ENCODE measurements at places on chromosomes 13 and 19.

- no peak for DNase-seq
These were observed 31.7 kb downstream of the CEBPG start for GRCh38 chr19:33405254-33405552.

GRCh38 chr13:25717666-25718197, 334.1 kb downstream of the SHISA2 start:
- no peak for DNase-seq

GRCh38 chr13:104597546-104598180, 1531.4 kb upstream of the SLC10A2 start:
- DNase-seq = no peak

- no peak for DNase-seq
These were observed 39.5 kb upstream of the F7 start for GRCh38 chr13:113066142-113066455.

DNA sequence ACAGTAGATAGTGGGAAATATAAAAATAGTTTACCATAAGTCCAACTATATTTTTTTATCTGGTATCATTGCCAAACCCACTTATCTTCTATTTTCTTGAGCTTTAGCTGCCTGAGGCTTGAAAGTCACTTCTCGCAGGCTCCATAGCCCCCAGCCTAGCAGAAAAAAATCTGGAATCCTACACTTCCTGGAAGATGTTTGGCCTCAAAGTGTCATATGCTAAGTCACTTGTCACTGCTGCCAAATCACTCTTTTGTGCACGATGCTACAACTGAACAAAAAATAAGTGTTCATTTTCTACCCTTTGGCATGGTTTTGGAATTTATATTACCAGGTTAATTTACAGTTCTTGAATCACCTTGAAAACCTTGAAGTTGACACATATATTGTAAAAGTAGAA, 612.5 kb upstream of the ATXN8OS start:
- no peak for DNase-seq

DNA sequence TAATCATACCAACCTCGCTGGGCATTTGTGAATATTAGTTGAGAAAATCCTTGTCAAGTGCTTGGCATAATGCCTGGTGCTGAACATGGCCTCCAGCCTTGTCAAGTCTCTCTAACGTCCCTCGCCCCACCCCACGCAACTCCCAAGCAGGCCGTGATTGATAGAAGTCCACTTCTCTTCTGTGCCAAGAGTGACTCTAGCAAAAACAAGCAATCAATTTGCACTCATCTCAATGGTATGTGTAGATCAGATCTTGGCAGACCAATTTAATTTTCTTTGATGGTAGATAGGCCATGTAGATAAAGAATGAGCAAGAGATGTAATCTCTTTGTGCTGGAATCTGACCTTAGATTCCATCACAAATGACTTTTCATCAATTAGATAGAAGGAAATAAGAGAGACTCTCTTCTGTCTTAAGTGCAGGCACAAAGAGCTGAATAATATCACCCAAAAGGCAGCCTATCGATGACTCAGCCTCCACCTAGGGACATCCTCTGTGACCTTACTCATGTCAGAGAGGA, 31.0 kb upstream of the KATNAL1 start:
- no peak for DNase-seq

DNA sequence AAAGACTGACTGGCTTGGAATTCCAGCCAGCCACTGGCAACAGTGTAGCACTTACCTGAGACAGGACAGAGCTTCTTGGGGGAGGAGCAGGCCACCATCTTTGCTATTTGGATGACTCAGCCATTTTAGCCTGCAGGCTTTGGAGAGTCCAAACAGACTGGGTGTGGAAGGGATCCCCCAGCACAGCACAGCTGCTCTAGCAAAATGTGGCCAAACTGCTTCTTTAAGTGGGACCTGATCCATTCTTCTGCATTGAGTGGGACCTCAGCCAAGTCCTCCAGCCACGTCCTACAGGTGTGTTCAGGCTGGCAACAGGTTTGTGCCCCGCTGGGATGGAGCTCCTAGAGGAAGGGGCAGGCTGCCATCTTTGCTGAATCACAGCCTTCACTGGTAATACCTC, 80.0 kb downstream of the NDFIP2 start:
- no peak for DNase-seq

GRCh38 chr13:21909331-21909730, 238.5 kb downstream of the FGF9 start:
- no peak for DNase-seq

DNA sequence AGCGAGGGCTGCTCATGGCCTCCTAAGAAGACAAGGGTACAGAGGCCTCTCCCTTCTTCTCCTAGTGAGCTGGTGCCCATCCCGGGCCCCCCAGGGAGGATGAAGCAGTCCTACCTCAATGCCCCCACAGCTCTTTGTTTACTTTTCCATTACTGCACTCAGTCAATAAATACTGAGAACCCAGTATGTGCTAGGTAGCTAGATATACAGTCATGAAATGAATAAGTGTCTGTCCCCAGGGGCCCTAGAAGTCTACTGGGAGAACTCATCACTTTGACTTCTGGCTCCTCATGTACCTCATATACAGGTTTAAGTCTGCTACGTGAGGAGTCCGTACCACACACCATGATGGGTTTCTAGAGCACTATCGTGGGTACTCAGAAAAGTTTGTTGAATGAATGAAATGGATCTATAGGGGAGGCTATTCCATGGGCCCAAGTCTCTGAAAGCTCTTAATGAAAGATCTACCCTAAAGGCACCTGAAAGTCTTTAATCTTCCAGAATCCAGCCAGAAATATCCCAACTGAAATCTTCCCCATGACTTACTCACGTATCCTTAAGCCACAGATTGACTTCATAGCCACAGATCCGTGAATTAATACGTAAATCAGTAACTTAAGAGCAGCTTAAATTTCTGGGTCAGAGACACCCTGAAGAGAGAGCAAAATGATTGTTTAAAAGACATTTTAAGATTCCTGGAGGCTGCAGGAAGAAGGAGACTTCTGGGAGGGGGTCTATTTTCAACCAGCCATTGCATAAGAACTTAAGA, 51.6 kb upstream of the POMP start:
- no peak for DNase-seq

DNA sequence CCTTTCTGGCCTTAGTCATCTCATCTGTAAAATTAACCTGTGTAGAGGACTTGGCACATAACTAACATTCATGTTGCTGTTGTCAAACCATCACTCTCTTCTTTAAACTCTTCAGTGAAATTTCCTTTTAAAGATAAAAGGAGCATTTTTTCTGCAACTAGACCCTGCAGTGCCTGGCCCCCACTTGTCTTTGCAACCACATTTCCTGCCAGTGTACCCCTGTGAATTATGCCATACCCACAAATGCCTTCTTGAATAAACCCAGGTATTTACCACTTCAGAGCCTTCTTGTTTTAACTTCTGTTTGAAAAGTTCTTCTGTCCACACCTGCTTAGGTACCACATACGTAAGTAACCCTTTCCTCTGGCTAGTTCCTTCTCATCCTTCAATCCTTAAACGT, 118.8 kb downstream of the CDK8 start:
- no peak for DNase-seq

- peak; percentile 76 for DNase-seq
These were observed 11.9 kb upstream of the PRKD2 start for GRCh38 chr19:46728693-46729339.

- no peak for DNase-seq
These were observed 9.0 kb downstream of the LMO7 start for GRCh38 chr13:75645141-75645540.

GRCh38 chr19:56959205-56959604, 118.7 kb upstream of the PEG3 start:
- no peak for DNase-seq

DNA sequence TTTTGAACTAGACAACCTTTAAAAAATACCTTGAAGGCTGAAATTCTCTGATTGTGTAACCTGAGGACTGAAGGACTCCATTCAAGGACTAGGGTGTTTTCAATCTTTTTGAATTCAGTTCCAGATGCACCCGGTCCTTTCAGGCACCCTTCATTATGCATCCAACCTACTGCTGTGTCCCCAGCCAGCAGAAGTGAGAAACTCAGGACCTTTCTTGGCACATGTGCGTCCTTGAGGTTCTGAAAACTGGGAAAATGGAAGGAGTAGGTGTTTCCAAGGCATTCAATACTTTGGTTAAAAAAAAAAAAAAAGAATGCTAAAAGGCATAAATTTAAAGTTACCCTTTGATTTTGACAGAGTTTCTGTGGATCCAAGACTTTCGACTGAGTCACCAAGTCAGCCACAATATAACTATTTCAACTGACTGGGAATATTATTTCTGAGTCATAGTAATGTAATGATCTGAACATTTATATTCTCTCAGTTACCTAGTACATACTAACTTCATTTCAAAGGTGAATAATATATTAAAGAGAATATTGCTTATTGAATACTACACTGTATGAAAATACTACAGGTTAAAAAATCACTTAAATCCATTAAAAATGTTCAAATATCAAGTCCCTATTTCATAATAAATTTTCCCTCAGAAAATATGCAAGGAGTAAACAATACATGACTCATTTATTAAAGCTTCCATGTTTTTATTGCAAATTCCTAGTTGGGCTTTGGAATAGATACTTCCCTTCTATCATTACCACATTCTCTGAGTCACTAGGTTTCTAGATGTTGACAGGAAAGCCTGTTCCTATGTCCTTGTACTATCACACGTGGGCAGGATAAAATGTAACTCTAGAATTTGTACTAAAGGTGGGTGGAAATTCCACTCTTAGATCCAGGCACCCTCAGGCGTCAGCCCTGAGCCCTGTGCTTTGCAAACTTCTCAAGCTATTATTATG, 2.4 kb upstream of the ITGBL1 start:
- DNase-seq = no peak

GRCh38 chr13:43239275-43239840, 216.0 kb downstream of the DNAJC15 start:
- DNase-seq = no peak

GRCh38 chr19:6577476-6578125, 13.3 kb downstream of the CD70 start:
- no peak for DNase-seq

DNA sequence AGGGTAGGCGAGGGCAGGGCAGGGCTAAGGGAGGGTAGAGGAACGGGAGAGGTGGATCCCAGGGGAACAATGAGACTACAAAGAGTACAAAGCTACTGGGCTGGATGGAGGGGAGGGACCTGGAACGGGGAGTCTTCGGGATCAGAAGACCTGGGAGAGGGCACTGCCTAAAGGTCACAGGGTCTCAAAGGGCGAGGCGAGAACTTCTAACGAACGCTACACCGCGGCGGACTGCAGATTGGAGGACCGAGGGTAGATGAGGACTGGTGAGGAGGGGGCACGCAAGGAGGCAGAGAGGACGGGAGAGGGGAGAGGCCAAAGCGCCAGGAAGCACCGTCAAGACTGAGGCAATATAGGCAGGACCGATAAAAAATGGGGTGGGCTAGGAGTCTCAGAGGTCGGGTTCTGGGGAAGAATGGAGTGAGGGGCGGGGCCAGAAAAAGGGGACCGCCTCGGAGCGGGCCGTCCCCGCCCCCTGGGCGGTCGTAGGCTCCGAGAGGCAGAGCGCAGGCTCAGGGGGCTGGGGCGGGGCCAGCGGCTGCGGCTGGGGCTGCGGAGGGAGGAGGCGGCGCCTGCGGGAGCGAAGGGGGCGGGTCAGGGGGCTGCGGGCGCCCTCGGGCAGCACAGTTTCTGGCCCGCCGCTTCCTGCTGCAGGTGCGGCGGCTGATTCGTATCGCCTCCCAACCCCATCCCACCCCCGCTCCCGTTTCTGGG, 1.3 kb upstream of the KCNC3 start:
- DNase-seq = peak; percentile 59

DNA sequence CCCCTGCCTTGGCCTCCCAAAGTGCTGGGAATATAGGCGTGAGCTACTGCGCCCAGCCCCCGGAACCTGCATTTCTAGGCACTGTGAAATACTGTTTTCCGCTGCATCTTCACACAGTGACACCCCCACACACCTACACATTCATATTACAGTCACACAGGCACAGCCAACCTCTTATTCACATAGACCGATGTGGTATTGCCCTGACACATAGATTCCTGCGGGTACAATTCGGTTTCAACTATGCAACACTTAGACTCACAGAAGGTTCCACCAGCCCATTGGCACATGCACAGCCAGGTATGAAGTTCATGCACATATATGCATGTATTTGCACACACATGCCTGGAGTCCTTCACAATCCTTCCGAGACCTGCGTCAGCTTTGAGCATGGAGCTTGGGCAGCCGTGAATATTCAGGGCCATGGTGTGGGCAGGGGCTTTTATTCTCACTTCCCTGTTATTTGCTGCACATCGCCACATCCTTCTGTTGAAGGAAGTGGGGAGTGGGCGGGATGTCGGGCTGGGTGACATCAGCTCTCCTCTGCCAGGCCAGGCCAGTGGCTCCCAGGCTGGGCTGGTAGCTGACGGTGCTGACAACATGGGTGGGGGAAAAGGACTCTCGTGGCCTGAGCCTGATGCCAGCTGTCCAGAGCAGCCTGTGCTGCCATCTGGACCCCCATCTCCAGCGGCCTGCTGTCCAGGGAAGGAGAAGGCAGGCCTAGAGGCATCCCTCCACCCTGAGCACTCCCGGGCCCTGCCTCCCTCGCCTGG, 5.4 kb upstream of the CDC37 start:
- DNase-seq = no peak

DNA sequence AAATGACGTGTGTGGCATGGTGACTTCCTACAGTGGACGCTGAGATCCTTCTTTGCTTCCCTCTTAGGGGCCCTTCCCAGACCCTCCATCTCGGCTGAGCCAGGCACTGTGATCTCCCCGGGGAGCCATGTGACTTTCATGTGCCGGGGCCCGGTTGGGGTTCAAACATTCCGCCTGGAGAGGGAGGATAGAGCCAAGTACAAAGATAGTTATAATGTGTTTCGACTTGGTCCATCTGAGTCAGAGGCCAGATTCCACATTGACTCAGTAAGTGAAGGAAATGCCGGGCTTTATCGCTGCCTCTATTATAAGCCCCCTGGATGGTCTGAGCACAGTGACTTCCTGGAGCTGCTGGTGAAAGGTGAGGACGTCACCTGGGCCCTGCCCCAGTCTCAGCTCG, 5.2 kb downstream of the LAIR2 start:
- DNase-seq = no peak

- DNase-seq = no peak
These were observed 6.8 kb downstream of the TMED1 start for GRCh38 chr19:10828981-10829821.

DNA sequence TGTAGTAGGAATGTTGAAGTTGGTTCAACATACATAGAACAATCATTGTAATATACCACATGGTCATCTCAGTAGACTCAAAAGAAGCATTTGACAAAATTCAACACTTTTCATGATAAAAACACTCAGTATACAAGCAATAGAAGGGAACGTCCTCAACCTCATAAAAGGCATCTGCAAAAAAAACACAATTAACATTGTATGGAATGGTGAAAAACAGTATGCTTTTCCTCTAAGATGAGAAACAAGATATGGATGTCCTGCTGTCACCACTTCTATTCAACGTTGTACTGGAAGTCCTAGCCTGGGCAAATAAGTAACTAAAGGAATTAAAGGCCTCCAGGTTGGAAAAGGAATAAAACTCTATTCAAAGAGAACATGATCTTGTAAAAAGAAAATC, 54.5 kb downstream of the FNDC3A start:
- DNase-seq = no peak
